ENCODE measurements at places on chromosomes 7 and 10. TPM values are rescaled to one million over a fixed set of nuclear protein-coding genes. Genes with fewer than 3 reads are reported as not detected.

The HOXA6 gene
- 1.4 TPM for total RNA-seq

The CEP41 gene
- 11.1 TPM for total RNA-seq

The CFAP58 gene
- 0.83 TPM for total RNA-seq

The MYH16 gene
- total RNA-seq: 0.18 TPM

The SLC26A3 gene
- total RNA-seq: not detected

DNA sequence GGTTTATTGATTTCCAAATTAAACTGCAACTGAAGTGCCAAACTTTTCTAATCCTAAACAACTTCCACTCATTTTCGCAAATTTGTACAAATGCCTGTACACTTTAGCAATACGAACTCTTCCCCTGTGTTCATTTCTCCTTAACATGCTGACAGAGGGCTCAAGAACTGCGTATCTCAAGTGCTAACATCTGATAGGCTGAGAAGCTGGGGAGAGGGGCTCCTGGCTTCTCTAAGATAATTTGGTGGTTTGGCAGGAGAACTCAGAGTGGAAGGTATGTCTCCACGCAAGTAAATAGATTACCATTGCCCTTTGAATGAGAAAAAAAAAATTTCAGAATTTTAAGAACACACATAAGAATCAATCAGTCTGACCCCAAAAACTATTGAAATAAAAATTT lies 53.3 kb upstream of the ANLN start:
- DNase-seq: no peak

DNA sequence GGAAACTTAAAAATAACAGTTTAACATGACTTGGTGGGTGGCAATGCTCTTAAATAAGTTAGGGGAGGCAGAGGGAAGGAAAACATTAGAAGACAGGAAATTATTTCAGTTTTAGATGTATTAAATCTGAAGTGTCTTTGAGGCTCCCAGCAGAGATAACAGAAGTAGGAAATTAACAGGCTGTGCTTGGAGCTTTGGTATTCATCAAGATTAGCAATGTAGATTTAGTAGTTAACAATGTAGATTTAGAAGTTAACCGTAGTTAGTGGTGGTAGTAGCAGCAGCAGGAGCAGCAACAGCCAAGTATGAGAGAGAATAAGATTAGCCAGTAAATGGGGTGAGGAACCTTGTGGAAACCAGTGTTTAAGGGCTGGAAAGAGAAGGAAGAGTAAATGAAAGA lies 48.7 kb upstream of the UBN2 start:
- DNase-seq: no peak

DNA sequence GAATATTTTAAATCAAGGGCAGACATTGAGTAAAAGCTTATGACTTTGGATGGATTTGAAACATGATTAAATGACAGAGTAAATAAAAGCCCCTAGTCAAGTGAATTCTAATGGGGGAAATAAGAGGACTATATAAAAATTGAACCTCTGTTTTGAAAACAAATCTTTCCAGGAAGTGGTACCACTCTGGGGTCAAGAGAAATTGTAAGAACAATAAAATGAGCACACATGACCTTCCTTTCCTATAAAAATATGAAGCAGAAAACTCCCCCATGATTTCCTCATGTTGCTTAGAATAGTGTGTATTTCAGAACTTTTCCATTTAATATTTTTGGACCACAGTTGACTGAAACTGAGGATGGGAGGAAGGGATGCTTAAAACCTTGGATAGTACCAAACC lies 12.3 kb upstream of the CLDN12 start:
- DNase-seq: no peak

DNA sequence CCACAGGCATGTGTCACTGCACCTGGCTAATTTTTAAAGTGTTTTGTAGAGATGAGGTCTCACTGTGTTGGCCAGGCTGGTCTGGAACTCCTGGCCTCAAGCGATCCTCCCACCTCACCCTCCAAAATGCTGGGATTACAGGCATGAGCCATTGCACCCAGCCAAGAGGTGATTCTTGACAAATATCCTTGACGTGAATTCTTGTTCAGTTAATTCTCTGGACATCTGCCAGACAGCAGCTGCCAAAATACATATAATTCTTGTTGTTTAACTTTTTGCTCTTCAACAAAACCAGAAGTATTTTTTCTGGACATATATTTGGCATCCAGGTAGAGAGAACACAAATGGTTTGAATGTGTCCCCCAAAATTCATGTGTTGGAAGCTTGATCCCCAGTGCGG lies 3.2 kb downstream of the ACADSB start:
- DNase-seq: no peak

DNA sequence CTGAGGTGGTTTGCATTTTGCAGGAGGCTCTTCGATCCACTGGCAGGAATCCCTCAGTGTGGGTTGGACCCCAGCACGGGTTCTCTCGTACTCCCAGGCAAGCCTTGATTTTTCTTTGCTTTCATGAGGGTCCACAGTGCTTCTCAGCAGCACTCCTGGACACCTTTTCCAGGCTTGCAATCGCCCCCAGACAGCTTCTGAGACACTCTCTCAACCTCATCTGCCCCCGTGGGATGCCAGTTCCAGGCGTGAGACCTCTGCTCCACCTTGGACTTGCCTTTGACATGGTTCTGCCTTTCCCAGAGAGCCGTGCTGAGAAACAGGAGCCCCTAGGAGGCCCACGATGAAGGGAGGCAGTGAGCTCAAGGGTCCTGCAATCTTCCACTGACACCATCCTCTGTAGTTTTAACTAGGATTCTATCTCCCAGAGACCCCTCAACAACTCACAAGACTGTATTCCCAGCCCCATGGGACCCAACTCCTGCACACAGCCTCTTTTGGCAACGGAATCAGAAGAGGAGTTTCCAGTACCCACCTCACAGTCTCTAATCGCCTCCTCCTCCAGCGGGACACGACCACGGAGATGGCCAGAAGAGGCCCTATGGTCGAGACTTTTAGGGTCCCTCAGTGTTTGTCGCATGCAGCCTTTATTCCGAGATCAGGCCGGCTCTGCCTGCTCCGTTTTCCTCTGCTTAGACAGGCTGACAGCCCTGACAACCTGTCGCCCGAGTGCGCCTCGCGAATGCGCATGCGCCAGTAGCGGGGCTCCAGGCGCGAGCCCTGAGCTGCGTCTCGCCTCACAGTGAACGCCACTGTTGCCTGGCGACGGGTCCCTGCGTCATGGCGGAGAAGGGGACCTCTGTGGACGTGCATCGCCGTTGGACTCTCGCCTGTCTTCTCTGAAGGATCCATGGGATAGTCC lies 26.0 kb upstream of the ZNF273 start:
- DNase-seq: no peak

- DNase-seq: peak; percentile 92
These were observed 91.1 kb downstream of the CXCL12 start for GRCh38 chr10:44293842-44294241.

DNA sequence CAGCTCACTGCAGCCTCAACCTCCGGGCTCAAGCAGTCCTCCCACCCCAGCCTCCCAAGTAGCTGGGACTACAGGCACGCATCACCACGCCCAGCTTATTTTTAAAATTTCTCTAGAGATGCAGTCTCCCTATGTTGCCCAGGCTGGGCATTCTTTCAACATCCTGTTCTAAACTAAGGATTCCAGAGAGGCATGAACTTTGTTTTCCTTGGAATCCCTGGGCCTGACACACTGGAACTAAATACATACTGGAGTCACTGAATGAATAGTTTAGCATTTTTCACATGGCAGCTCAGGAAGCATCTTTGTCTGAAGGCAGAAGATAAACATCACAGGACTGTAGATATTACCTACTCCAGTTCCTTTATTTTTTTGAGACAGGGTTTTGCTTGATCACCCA lies 108.7 kb downstream of the ITIH5 start:
- DNase-seq: no peak

GRCh38 chr7:113338071-113338696 lies 219.8 kb upstream of the SMIM30 start:
- DNase-seq: no peak

GRCh38 chr7:46969303-46970130 lies 612.4 kb downstream of the TNS3 start:
- peak; percentile 20 for DNase-seq

- no peak for DNase-seq
These were observed 638.7 kb downstream of the PARD3 start for GRCh38 chr10:34176351-34176750.

DNA sequence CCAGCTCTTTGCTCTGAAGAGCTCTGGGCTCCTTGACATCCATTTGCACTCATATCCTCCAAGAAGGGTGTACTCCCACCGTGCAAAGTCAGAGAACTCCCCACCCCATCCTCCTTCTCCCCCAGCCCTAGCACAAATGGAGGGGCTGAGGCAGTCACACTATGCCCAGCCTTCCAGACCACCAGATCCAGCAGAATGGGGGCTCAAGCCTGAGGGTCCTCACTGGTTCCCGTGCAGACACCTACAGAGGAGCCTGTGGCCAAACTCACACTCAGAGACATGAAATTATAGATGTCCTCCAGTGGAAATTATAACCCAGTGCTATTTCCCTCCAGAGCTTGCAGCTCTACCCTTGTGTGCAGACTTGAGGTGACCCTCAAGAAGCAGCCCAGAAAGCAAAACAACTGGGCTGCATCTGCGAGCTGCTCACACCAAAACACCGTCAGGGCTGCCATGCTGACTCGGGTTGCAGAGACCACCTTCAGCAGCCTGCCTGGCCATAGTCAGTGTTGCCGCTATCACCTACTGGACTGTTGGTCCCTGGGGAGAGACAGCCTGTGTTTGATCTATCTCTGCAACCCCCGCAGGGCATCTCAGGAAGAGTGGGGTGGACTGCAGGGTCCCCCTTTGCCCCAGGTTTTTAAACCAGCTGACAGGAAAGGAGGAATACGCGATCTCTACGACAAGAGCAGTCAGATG lies 7.4 kb downstream of the ZNF488 start:
- DNase-seq: no peak

- no peak for DNase-seq
These were observed 4.7 kb downstream of the HOXA1 start for GRCh38 chr7:27091105-27091504.

DNA sequence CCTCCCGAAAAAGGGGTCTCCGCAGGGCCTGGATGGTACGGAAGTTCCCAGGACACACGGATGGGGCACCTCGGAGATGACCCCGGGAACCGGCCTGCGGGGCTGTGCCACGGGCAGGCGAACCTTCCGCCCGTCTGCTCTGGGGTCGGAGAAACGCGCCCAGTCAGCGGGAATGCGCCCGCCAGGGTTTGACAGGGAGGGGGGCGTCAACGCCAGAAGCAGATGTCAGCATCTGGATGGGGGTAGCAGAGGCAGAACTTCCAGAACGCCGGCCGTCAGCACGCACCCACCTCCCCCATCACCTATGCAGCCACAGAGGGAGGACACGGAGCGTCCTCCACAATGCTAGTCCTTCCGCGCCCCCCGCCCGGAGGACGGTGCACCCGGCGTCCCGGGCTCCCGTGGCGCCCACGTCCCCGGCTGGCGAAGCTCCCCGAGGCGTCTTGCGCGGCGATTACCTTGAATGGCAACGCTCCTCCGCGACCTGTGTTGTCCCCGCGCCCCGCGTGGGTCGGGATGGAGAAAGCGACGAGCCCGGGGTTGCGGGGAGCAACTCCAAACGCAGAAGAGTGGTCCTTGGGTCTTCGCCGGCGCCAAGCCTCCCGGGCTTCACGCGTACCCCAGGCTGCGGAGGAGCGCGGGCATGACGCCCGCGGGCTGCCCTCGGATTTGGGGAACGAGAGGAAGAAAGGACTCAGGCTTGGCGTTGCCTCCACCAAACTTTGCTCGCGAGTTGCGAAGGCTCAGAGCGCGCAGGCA lies 561 bp downstream of the FGFR2 start:
- DNase-seq: no peak

DNA sequence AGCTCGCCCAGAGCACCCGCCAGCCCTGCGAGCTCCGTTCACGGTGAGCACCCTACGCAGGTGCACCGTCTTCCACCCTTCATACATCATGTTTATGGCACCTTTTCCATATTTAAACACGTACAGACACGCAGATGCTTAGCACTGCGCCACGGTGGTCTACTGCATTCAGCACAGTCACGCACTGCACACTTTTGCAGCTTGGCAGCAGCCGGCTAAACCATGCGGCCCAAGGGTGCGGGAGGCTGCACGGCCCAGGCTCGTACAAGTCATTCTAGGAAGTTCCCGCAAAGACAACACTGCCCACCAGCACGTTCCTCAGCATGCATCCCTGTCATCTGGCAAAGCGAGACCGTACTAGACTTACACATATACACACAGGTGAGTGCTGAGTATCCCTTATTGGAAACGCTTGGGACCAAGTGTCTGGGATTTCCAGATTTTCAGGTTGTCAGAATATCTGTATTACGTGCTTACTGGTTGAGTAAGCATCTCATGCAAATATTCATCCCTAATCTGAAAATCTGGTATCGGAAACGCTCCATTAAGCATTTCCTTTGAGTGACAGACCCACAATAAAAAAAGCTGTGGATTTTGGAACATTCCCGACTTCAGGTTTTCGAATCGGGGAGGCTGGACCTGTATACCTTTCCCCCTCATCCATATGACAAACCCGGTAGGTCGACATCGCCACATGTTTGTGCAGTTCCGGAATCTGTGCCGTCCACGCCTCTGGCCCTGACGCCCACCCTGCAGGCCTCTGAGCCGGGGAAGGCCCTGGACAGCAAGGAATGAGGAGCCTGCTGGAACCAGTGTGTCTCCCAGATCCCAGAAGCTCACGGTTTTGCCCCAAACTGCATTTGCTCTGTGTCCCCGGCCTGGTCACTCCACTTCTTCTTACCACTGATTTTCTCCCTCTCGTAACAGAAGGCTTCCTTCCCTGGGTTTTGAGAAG lies 222.2 kb downstream of the ELFN1 start:
- no peak for DNase-seq

DNA sequence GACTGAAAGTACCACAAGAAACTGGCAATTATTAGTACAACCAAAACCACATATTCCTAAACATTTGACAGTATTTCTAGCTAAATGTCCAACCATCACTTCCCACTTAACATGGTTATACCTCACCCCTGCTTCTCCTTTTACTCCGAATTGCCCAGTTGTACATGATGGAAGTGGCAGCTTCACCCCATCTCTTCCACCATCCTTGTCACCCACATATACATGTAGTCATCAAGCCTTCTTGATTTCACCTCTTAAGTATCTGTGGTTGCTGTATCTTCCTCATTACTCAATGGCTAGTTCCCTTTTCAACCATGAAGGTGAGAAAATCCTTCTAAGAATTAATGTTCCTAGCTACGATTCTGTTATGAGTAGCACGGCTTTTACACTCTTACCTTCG lies 388.2 kb downstream of the CALN1 start:
- DNase-seq: no peak

- no peak for DNase-seq
These were observed 88.2 kb downstream of the PARD3 start for GRCh38 chr10:34726862-34727261.

- peak; percentile 36 for DNase-seq
These were observed 1139.4 kb downstream of the XPNPEP1 start for GRCh38 chr10:108783897-108784296.

- no peak for DNase-seq
These were observed 41.6 kb upstream of the PTPRZ1 start for GRCh38 chr7:121831351-121831750.

DNA sequence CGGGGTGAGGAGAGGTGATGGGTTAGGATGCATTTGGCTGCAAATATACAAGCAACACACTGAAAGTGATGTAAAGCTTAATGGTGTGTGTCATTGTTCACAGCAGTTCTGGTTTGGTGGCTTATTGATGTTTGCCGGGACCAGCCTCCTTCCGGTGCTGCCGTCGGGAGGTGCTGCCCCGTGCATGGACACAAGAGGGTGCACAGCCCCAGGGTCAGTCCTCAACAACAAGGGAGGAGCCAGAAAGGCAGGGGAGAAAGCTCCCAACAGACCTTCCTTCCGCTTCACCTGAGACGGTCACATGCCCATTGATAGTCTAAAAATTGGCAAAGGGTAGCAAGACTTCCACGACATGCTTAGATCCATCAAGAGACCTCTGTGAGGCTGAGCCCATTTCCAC lies 9.5 kb downstream of the RNF32 start:
- DNase-seq: no peak

All from IMR-90 (cell line).